ENCODE measurements at places on chromosomes 1 and 21. TPM values are rescaled to one million over a fixed set of nuclear protein-coding genes. Genes with fewer than 3 reads are reported as not detected.

Gene INKA2
- polyA plus RNA-seq, result 0.41 TPM

Gene HES3
- polyA plus RNA-seq, result not detected

Gene ZBTB8A
- 0.62 TPM for polyA plus RNA-seq

Gene FBXO2
- 5.8 TPM for polyA plus RNA-seq

Gene PTPN22
- polyA plus RNA-seq, result 14.3 TPM

Gene S100A5
- not detected for polyA plus RNA-seq

Gene TRNP1
- 6.1 TPM for polyA plus RNA-seq

Gene DSCAM
- polyA plus RNA-seq, result 0.10 TPM

Gene CD34
- polyA plus RNA-seq, result 6.7 TPM

Gene LCE3E
- polyA plus RNA-seq, result not detected

Gene TRIM17
- 0.96 TPM for polyA plus RNA-seq

Gene WDR4
- 11.6 TPM for polyA plus RNA-seq

Gene DAB1
- polyA plus RNA-seq, result 0.07 TPM

Gene FGR
- 44.7 TPM for polyA plus RNA-seq

Gene PCSK9
- polyA plus RNA-seq, result not detected

Gene GJB5
- polyA plus RNA-seq, result not detected

Gene A3GALT2
- 0.10 TPM for polyA plus RNA-seq

Gene CLDN17
- not detected for polyA plus RNA-seq

Gene LIN28A
- polyA plus RNA-seq, result not detected

Gene KRTAP21-2
- polyA plus RNA-seq, result not detected

Gene AADACL4
- 0.29 TPM for polyA plus RNA-seq

Gene CLDN19
- 0.26 TPM for polyA plus RNA-seq

Gene TBX19
- polyA plus RNA-seq, result 1.7 TPM

Gene TXNIP
- polyA plus RNA-seq, result 779 TPM

Gene HPCA
- polyA plus RNA-seq, result 0.33 TPM

Gene TTC24
- 2.7 TPM for polyA plus RNA-seq

Gene PPFIA4
- polyA plus RNA-seq, result 0.52 TPM

Gene DCDC2B
- polyA plus RNA-seq, result not detected

Gene LMX1A
- not detected for polyA plus RNA-seq

Gene GREM2
- polyA plus RNA-seq, result 0.46 TPM

Gene TRPM2
- 20.5 TPM for polyA plus RNA-seq

Gene ATP1A4
- polyA plus RNA-seq, result 0.93 TPM

Gene CLCN6
- 6.3 TPM for polyA plus RNA-seq

Gene RGS13
- polyA plus RNA-seq, result 0.32 TPM

Gene AMY1C
- polyA plus RNA-seq, result not detected

Gene OR2L2
- 0.05 TPM for polyA plus RNA-seq

Gene NR1I3
- polyA plus RNA-seq, result 0.11 TPM

Gene AMPD1
- polyA plus RNA-seq, result 1.2 TPM

Gene CATSPERE
- 0.52 TPM for polyA plus RNA-seq

Gene SYCP1
- polyA plus RNA-seq, result not detected

Gene TCHH
- polyA plus RNA-seq, result 0.24 TPM

Gene CRP
- 0.06 TPM for polyA plus RNA-seq

Gene DNALI1
- polyA plus RNA-seq, result 1.2 TPM

Gene KAZN
- polyA plus RNA-seq, result 33.5 TPM

Gene SLC22A15
- polyA plus RNA-seq, result 2.3 TPM

Gene CFAP107
- not detected for polyA plus RNA-seq

Gene HCN3
- 1.4 TPM for polyA plus RNA-seq

Gene ZSWIM5
- 0.43 TPM for polyA plus RNA-seq

Gene LCE1A
- polyA plus RNA-seq, result not detected
